ENCODE measurements at places on chromosomes 5 and 9.

DNA sequence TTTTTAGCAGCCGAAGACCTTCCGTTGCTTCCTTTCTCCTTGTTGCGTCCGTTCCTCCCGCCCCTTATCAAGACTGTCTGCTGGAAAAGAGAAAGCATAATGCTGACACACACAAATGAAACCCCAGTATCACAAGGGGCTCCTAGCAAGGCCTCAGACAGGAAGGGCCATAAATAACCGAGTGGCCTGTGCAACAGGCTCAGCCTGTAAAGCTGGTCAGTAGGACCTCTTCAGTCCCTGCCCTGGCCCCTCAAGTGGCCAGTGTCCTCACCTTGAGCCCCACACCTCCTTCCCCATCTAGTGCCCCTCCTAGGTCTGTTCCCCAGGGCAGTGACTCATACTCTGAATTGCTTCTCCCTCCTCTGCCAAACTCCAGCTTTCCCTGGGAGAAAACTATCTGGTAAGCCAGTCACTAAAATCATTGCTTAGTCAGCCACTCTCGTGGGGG lies 174.6 kb upstream of the IL12B start:
- DNase-seq: no peak

DNA sequence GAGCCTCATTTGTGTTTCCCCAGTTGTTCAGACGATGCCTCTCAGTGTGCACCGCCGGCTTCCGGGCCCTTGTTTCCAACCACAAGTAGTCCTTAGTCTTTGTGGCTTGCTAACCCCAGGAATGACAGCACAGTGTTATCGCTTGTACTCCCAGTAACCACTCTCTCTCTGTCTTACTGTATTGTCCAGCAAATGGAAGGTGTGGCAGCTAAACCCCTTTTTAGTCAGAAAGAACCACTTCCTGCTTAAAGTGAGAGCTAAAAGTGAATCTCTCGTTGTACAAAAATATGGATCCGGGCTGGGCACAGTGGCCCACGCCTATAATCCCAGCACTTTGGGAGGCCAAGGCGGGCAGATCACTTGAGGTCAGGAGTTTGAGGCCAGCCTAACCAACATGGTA lies 61.3 kb downstream of the ENC1 start:
- DNase-seq: peak; percentile 15

GRCh38 chr9:111838439-111838838 lies 43.7 kb upstream of the SHOC1 start:
- no peak for DNase-seq

- DNase-seq: no peak
Measured at GRCh38 chr5:109786206-109786855, 96.6 kb downstream of the MAN2A1 start.

- no peak for DNase-seq
Measured at GRCh38 chr5:120155873-120156272, 308.2 kb upstream of the PRR16 start.

- peak; percentile 80 for DNase-seq
Measured at GRCh38 chr9:92716557-92716956, 46.6 kb upstream of the IPPK start.

DNA sequence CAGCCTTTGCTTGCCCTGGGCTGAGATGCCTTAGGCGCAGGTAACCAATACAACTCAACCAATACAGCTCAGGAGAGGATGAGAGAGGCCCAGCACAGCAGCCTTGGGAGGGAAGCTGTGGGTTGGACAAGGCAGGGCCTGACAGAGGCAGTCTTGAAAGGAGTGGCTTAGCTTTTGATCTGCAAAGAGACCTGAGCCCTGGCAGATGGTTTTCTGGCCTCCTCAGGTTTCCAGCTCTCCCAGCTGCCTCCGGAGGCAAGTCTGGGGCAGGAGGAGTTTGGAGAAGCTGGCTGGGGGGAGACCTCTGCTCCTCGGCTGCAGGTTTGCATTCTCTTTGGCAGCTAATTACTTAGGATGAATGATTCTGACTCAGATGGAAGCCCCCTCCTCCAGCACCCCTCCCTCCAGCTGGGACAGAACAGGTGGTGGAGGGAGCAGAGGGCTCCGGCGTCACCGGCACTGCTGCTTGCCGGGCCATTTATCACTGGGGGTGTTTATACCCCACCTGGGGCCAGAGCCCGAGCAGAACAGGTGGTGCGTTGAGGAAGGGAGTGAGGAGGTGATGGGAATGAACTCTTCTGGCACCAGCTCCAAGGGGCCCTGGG lies 50.8 kb downstream of the TSPAN17 start:
- no peak for DNase-seq

GRCh38 chr5:150567031-150567717 lies 59.2 kb downstream of the NDST1 start:
- no peak for DNase-seq

- DNase-seq: no peak
Measured at GRCh38 chr5:82785456-82785855, 291.7 kb downstream of the TMEM167A start.
